ENCODE measurements at places on chromosomes 3 and 15.

GRCh38 chr15:73597036-73597638 lies 36.1 kb downstream of the NPTN start:
- no peak for DNase-seq

- DNase-seq: no peak
Observed at GRCh38 chr3:50287262-50287661, 5.0 kb downstream of the IFRD2 start.

DNA sequence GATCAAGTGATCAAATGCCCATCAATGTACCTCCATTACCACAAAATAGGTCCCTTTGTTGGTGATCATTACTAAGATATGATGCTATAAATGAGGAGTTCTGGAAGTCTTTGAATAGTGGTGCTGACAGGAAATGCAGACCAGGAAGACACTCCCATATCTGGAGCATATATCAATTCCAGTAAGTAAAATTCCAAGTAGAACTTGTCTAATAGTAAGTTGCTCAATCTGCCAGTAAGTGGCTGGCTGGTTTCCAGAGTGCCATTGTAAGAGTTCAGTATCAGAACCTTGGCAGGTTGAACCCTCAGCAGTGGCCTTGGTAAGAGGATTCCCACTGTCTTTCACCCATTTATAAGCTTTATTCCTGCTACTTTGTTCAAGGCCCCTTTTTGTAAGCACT lies 379.9 kb upstream of the RBMS3 start:
- no peak for DNase-seq

- DNase-seq: no peak
Observed at GRCh38 chr3:12301513-12301912, 12.6 kb downstream of the PPARG start.

DNA sequence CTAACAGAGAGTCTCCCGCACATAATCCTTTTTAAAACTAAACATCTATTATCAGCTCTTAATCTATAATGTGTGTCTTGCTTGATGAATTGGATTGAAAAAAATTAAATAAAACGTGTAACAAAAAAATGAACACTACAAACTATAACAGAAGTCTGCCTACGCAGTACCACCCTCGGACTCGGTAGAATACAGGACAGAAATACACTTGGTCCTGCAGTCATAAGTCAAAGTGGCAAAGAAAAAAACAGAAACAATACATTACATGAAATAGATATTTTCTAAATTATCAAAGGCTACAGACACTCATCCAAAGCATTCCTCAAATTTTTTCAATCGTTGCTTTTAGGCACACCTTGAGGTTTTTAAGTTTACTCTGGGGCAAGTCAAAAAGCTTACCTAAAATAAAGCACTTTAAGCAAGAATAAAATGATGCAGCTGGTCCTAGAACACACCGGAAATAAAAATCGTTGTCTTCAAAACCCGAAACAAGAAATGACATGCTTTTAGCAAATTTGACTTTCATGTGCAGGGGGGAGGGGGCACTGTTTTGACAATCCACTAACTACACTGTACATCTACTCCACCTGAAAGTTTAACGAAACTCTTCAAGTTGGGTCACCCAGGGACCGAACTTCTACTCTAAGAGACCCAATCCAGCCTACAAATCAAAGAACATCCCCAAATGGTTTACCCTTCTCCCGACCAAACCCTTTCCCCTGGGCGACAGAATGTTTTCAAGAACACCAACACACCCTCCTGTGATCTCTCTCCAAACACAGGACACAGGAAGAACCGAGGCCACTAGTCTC lies 1.3 kb downstream of the ADAM10 start:
- no peak for DNase-seq

GRCh38 chr3:163384383-163384782 lies 1693.9 kb downstream of the SI start:
- no peak for DNase-seq

DNA sequence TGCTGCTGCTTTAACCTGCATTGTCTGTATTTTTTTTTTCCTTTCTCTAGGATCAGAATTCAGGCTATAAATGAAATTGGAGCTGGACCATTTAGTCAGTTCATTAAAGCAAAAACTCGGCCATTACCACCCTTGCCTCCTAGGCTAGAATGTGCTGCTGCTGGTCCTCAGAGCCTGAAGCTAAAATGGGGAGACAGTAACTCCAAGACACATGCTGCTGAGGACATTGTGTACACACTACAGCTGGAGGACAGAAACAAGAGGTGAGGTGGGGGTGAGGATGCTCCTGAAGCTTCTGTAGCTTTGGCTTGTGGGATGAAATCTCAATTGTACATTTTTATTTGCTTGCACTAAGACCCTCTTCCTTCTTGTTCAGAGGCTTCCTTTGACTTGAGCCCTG lies 85.7 kb downstream of the GHSR start:
- DNase-seq: no peak

DNA sequence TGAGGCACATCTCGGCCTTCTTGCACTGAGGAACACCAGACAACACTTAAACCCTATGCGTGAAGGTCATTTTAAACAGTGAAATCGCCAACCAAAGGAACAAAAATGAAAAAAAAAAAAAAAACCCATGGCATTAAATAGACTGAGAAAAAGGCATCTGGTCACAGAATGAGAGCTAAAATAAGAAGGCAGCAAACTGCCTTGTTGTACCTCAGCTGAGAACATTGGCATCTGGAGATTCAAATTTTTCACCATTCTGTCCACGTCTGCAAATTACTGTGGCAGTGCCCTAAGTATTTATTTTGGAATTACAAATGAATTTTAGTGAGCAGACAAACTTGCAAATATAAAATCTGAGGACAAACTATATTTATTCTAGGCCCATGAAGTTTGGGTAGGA lies 82.6 kb upstream of the POU1F1 start:
- DNase-seq: no peak

- no peak for DNase-seq
Observed at GRCh38 chr15:66588537-66588936, 22.7 kb upstream of the LCTL start.

GRCh38 chr15:81531109-81531592 lies 157.1 kb upstream of the TMC3 start:
- no peak for DNase-seq

- no peak for DNase-seq
Observed at GRCh38 chr3:138593488-138594149, 441 bp downstream of the CEP70 start.

DNA sequence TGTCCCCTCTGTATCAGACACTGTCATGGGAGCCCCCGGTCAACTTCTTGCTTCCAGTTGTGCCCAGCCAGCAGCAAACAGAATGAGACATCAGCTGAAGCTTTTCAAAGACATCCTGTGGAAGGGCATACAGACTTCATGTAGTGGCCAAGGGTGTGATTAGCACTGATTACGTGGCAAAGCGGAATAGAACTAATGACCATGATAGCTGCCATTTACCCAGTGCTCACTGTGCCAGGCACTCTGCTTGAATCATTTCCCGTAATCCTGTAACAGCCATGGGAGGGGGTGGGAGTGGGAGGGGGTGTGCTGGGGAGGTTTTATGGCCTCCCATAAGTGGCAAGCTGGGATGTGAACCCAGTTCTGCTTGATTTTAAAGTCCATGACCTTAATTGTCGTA lies 29.5 kb downstream of the LPP start:
- DNase-seq: no peak

GRCh38 chr3:94811836-94812235 lies 749.0 kb downstream of the NSUN3 start:
- DNase-seq: no peak

GRCh38 chr3:191774485-191774884 lies 313.5 kb downstream of the PYDC2 start:
- no peak for DNase-seq

DNA sequence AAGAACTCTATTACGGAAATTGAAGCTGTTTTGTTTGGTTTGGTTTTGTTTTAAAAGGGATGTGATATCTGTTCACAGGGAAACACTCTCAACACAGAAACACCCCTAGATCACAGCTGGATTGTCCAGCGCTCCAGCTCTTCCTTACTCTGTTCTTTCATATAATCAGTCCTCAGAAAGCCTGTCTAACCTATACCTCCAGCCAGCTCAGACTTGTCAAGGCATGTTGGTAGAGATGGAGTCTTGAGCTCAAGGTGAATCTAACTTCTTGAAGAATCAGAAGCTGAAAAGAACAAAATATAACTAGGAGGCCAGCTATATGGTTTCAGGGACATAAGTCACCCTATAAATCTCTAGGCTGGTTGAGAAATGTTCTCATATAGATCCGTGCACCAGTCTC lies 110.2 kb upstream of the EPHA3 start:
- no peak for DNase-seq

DNA sequence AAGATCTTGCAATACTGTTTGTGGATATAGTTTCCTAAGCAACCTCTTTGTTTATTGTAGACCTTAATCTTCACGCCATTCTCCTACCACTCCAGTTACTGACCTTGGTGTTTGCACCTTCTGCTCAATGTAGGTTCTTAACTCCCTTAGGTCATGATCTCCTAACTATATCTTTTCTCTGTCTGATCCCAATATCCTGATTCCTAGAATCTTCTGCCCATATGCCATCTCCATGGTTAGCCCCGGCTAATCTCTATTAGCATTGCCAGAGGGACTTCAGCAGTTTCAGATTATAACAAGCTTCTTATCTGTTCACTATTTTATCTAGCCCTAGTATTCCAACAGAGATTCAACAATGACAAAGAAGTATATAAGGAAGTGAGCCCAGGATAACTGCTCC lies 64.9 kb downstream of the IMPG2 start:
- no peak for DNase-seq

GRCh38 chr3:141272906-141273662 lies 41.5 kb downstream of the PXYLP1 start:
- DNase-seq: no peak

- no peak for DNase-seq
Observed at GRCh38 chr3:18499301-18499700, 74.2 kb upstream of the SATB1 start.

- DNase-seq: no peak
Observed at GRCh38 chr3:120448756-120449155, 2.0 kb downstream of the FSTL1 start.

GRCh38 chr15:85792912-85793590 lies 1.7 kb downstream of the KLHL25 start:
- no peak for DNase-seq

DNA sequence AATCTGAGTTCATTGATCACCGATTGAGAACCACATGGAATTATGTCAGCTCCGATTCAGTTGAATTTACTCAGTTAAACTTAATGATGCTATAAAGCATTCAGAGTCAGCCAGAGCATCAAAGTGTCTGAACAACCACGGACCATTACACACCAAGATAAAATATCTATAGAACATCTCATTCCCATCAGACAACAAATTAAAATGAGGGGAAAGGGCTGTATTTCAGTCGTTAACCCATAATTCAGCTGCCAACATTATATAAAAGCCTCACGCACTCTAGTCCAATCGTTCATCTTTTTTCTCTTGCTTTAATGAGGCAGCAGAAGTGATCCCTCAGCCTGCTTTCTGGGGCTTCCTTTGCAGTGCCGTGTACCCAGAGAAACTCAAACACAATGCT lies 11.9 kb downstream of the CPNE4 start:
- no peak for DNase-seq

DNA sequence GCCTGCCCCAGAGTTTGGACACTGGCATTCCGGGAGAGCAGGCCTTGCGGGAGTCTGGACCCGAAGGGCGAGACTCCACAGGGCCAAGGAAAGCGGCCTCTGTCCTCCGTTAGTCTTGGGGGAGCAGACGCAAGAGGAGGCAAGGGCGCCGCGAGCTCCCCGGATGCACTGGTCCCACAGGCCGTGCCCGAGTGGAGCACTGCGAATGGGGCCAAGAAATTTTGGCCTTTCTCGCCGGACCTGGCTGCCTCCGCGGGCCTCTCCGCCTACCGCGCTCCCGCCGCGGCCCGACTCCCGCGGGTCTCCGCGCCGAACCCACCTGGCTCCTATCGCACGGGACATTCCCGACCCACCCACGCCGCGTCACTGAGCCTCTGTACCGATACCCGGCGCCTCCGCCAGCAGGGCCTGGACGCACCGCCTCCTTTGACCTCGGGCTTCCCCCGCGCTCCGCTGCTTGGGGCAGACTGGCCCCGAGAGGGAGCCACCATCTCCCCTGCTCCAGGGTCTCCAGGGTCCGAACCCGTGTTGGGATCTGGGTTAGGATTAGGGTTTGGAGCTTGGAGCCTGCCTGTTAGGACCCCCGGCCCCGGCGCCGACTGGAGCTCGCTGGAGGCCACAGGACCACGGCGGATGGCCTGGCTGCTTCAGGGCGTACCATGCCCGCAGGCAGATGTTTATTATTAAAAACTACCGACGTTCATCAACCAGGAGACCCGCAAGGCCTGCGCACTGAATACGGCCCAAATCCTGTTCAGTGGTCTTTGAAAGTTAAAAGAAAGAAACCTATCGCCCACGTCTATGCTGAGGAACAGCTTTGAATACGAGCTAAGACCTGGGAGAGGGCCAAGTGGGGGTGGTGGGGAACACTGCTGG lies 11.7 kb downstream of the SHOX2 start:
- DNase-seq: no peak

GRCh38 chr3:150603980-150604319 lies 829 bp downstream of the SELENOT start:
- no peak for DNase-seq

DNA sequence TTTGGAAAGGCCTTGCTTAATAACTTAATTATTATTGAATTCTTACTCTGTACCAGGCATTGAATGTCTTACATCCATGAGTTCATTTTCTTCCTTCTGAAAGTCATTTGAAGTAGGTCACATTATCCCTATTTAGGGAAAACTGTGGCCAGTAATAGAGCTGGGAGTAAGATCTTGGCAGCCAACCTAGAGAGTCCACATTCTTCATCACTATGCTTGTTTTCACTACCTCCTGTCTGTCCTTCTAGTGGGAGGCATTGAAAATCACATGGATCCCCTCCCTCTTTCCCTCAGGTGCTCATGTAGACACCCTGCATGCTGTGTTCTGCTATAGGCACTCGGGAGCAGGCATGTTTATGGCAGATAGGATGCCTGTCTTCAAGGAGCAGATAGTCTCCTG lies 154.9 kb downstream of the EBLN2 start:
- DNase-seq: no peak

DNA sequence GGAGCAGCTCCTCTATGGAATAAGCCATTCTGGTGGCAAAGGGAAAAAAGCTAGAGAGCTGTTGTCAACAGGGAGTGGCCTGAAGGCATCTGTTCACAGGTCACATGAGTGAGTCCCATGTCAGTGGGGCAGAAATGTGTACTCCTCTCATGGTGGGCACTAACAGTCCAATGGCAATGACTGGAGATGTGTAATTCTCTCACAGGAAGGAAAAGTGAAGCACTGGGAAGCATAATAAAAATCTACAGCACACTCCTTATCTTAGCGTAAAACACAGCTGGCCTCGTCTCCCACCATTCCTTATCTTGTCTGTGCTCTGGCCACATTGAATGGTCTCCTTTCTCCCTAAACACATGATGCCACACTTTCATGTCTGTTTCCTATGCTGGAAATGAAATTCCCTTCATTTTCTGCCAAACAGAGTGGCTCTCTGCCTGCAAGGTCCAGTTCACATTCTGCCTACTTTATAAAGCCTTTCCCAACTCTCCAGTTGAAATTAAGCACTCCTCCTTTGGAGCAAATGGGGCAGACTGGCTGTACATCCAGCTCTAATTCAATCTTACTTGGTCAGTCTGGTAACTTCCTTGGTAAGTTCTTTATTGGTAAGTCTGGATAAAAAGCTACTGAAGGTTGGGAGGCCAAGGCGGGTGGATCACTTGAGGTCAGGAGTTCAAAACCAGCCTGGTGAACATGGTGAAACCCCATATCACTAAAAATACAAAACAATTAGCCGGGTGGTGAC lies 139.8 kb downstream of the RPL22L1 start:
- DNase-seq: no peak

- no peak for DNase-seq
Observed at GRCh38 chr3:181327349-181327748, 337.8 kb upstream of the DNAJC19 start.
